ENCODE measurements at places on chromosomes 11 and 22.

DNA sequence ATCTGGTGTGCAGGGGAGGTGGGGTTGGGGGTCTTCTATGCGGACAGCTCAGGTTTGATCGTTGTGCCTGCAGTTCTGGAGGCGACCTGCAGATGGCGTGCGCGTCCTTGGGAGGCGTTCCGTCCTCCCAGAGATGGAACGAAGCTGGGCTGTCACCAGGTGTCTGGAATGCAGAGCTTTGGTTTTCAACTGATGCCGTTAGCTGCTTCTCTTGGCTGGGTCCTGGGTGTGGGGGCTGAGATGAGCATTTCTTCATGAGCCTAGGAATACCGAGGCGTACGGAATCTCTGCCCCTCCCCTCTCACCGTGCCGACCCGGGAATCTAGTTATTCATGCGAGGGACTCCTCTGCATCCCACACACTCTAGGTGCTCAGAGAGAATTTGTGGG is 98.6 kb downstream of the CEP164 start:
- H3K27me3 ChIP-seq: no peaks in the 10 kb centered on the region
- H3K4me3 ChIP-seq: no peak overlapping the region
- H3K4me1 ChIP-seq: peaks cover 8% of the 10 kb centered on the region
- DNase-seq: peak; percentile 50
- H3K27ac ChIP-seq: no peak overlapping the region

- no peak overlapping the region for H3K27ac ChIP-seq
Measured at GRCh38 chr22:45525480-45525879, 22.8 kb downstream of the FBLN1 start.

GRCh38 chr11:114216796-114217180 is 79.4 kb upstream of the NNMT start:
- no peak overlapping the region for H3K4me3 ChIP-seq
- H3K4me1 ChIP-seq: peaks cover 33% of the 10 kb centered on the region
- DNase-seq: no peak
- H3K36me3 ChIP-seq: no peaks in the 10 kb centered on the region
- H3K27ac ChIP-seq: no peak overlapping the region

DNA sequence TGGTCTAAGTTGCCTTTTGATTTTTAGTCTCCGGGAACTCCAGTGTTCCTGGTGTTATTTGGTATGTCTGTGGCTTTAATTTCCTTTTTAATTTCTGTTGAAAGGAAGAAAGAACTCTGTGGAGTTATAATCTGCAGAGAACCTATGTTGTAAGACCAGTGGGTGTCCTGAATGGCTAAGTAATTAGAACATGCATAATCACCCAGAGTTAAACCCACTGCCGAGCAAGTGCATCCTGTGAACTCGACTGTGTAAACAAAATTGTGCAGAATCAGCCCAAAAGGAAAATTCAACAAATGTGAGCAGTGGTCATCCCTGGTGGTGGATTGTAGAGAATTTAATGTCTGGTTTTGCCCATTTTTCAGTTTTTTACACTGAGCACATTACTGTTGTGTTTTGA is 162.5 kb downstream of the COMMD9 start:
- DNase-seq: no peak
- H3K27me3 ChIP-seq: peaks cover 11% of the 10 kb centered on the region
- no peaks in the 10 kb centered on the region for H3K36me3 ChIP-seq
- no peak overlapping the region for H3K27ac ChIP-seq
- H3K4me1 ChIP-seq: no peaks in the 10 kb centered on the region
- H3K4me3 ChIP-seq: no peak overlapping the region

DNA sequence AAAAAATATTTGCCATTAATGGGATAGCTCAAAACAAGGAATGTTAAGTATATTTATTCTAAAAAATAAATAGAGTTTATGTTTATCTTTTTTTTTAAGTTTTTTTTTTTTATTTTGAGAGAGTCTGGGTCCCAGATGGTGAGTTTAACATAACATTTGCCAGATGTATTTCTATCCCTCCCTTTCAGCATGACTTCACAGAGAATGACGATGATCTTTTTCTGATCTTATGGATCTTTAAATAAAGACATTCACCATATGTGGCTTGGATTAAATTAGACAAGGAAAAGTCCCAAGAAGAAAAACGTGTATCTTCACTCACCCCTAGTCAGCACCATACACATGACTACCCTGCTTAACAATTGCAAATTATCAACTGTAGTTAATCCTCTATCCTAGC is 839.8 kb upstream of the CNTN5 start:
- no peak overlapping the region for H3K4me3 ChIP-seq
- no peaks in the 10 kb centered on the region for H3K4me1 ChIP-seq
- H3K27ac ChIP-seq: no peak overlapping the region
- no peaks in the 10 kb centered on the region for H3K36me3 ChIP-seq
- H3K27me3 ChIP-seq: no peaks in the 10 kb centered on the region
- no peak for DNase-seq

GRCh38 chr11:43697679-43698078 is 17.1 kb downstream of the HSD17B12 start:
- H3K36me3 ChIP-seq: no peaks in the 10 kb centered on the region
- H3K4me1 ChIP-seq: no peaks in the 10 kb centered on the region
- no peak overlapping the region for H3K27ac ChIP-seq
- H3K27me3 ChIP-seq: no peaks in the 10 kb centered on the region

GRCh38 chr22:49272546-49273125 is 555.0 kb downstream of the BRD1 start:
- no peaks in the 10 kb centered on the region for H3K36me3 ChIP-seq
- no peaks in the 10 kb centered on the region for H3K4me1 ChIP-seq
- no peak overlapping the region for H3K4me3 ChIP-seq
- peaks cover 18% of the 10 kb centered on the region for H3K27me3 ChIP-seq

DNA sequence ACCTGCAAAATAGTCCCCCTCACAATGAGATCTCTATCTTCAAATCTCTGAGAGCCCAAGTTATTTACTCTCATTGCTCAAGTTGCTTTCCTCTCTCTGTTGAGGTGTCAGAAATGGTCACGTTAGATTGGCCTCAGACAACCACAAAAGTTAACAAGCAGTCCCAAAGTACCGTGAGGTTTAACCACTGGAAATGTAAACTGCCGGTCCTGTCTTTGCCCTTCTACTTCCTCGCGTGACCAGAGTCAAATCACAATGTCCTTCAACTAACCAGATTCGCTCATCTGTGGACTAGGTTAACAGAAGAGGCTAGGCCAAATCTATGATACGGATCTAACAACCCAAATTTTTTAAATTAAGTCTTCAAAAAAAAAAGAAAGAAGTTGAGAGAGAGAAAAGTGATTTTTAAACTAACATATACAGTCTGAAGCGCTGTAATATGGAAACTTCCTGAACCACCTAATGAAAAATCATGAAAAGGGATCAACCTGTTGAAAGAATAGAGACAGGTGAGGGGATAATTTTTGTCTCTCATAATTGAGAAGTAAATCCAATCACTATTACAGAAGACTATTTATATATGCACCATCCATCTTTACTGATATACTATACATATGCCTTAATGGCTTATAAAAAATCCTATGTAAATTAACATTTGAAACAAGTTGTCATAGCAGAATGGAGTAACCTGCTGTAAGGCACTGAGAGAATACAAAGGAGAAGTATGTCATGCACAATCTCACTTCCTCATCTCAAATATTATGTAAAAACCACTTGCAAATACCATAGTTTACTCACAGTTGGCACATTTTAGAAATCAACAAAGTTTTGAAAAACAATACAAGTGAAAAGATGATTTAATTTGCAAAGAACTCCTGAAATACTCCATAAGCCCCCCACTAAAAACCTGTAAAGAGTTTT is 3.3 kb upstream of the JAML start:
- H3K27ac ChIP-seq: peak overlapping the region; percentile 54
- H3K36me3 ChIP-seq: peaks cover 27% of the 10 kb centered on the region
- H3K4me1 ChIP-seq: peaks cover 60% of the 10 kb centered on the region
- H3K27me3 ChIP-seq: no peaks in the 10 kb centered on the region

GRCh38 chr22:17501679-17502285 is 61.5 kb upstream of the SLC25A18 start:
- peak; percentile 10 for DNase-seq
- H3K4me3 ChIP-seq: no peak overlapping the region
- no peaks in the 10 kb centered on the region for H3K4me1 ChIP-seq
- H3K27me3 ChIP-seq: peaks cover 2% of the 10 kb centered on the region
- no peak overlapping the region for H3K27ac ChIP-seq
- H3K36me3 ChIP-seq: no peaks in the 10 kb centered on the region

- H3K4me1 ChIP-seq: peaks cover 10% of the 10 kb centered on the region
- peak overlapping the region; percentile 71 for H3K27ac ChIP-seq
- no peak for DNase-seq
- no peaks in the 10 kb centered on the region for H3K36me3 ChIP-seq
- no peak overlapping the region for H3K4me3 ChIP-seq
Measured at GRCh38 chr11:13868710-13869397, 93.7 kb upstream of the SPON1 start.

DNA sequence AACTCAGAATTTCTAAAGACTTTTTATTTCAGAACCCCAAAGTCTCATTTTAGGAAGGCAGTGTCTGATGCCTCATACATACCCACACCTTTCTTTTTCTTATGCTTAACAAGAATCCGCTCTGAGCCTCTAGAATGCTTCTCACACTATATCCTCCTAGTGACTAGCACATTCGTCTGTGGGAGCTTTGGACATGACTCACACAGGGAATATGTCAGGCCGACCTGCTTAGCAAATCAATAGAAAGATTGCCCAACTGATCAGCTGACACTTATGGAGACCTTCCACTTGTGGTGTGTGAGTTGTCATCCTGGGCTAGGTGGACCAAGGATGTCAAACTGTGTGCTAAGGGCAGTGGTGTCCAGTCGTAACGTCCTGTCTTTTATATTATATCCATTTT is 129.9 kb upstream of the TTC12 start:
- H3K27ac ChIP-seq: no peak overlapping the region
- H3K4me3 ChIP-seq: no peak overlapping the region
- H3K4me1 ChIP-seq: no peaks in the 10 kb centered on the region
- peak; percentile 23 for DNase-seq

- peaks cover 57% of the 10 kb centered on the region for H3K4me1 ChIP-seq
- DNase-seq: no peak
- H3K4me3 ChIP-seq: peak overlapping the region; percentile 81
Measured at GRCh38 chr11:65111159-65111743, 421 bp upstream of the TM7SF2 start.

DNA sequence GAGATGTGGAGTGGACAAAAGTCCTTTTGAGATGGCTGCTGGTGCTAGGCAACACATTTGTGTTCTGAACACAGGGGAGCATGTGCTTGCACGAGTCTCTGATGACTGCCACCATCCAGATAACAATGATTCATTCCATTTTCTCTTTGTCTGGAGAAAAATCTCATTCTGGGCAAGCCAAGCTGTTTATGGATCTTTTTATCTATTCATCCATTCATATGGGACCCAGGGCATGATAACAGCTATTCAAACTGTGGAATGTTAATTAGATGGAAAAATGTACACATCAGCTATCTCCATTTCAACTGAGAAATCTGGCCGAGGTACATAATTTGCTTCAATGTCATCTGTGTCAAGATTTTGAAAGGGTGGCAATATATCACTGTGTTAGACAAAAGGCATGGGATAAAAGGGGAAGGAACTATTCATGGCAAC is 117.5 kb upstream of the ZBED5 start:
- H3K36me3 ChIP-seq: no peaks in the 10 kb centered on the region
- no peaks in the 10 kb centered on the region for H3K27me3 ChIP-seq
- H3K4me1 ChIP-seq: no peaks in the 10 kb centered on the region

- no peaks in the 10 kb centered on the region for H3K4me1 ChIP-seq
- H3K4me3 ChIP-seq: no peak overlapping the region
- H3K36me3 ChIP-seq: no peaks in the 10 kb centered on the region
- DNase-seq: no peak
- no peaks in the 10 kb centered on the region for H3K27me3 ChIP-seq
Measured at GRCh38 chr11:27848423-27848822, 148.2 kb upstream of the BDNF start.

- no peak overlapping the region for H3K27ac ChIP-seq
- H3K4me3 ChIP-seq: no peak overlapping the region
- H3K36me3 ChIP-seq: no peaks in the 10 kb centered on the region
- no peaks in the 10 kb centered on the region for H3K4me1 ChIP-seq
Measured at GRCh38 chr11:44404301-44404700, 94.4 kb upstream of the ALX4 start.

- no peak overlapping the region for H3K27ac ChIP-seq
- no peak overlapping the region for H3K4me3 ChIP-seq
Measured at GRCh38 chr11:134155946-134156865, 67.6 kb downstream of the NCAPD3 start.

DNA sequence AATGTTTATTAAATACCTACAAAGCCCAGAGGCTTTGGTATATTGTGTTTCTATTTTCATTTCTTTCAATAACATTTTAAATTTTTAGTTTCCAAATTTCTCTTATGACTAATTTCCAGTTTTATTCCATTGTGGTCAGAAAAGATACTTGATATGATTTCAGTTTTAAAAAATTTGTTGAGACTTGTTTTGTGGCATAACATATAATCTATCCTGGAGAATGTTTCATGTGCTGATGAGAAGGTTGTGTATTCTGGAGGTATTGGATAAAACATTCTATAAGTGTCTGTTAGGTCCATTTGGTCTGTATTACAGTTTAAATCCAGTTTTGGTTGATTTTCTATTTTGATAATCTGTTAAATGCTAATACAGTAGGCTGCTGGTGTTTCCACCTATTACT is 9.8 kb upstream of the RAG1 start:
- no peak for DNase-seq
- H3K27me3 ChIP-seq: no peaks in the 10 kb centered on the region
- H3K4me3 ChIP-seq: no peak overlapping the region

GRCh38 chr11:90344546-90344945 is 121.7 kb upstream of the CHORDC1 start:
- no peaks in the 10 kb centered on the region for H3K27me3 ChIP-seq
- H3K27ac ChIP-seq: no peak overlapping the region
- H3K4me3 ChIP-seq: no peak overlapping the region
- no peaks in the 10 kb centered on the region for H3K36me3 ChIP-seq
- H3K4me1 ChIP-seq: no peaks in the 10 kb centered on the region

GRCh38 chr11:128518493-128519207 is 68.7 kb downstream of the ETS1 start:
- peak overlapping the region; percentile 89 for H3K4me3 ChIP-seq
- peaks cover 16% of the 10 kb centered on the region for H3K4me1 ChIP-seq
- H3K36me3 ChIP-seq: peaks cover 61% of the 10 kb centered on the region
- H3K27me3 ChIP-seq: no peaks in the 10 kb centered on the region

GRCh38 chr11:126585774-126586491 is 230.4 kb downstream of the ST3GAL4 start:
- no peak overlapping the region for H3K27ac ChIP-seq
- no peaks in the 10 kb centered on the region for H3K27me3 ChIP-seq
- no peak overlapping the region for H3K4me3 ChIP-seq
- no peaks in the 10 kb centered on the region for H3K4me1 ChIP-seq
- H3K36me3 ChIP-seq: no peaks in the 10 kb centered on the region
- DNase-seq: no peak

GRCh38 chr11:3002871-3003270 is 10.7 kb upstream of the NAP1L4 start:
- no peak overlapping the region for H3K27ac ChIP-seq
- peaks cover 69% of the 10 kb centered on the region for H3K36me3 ChIP-seq
- DNase-seq: no peak
- H3K27me3 ChIP-seq: no peaks in the 10 kb centered on the region
- no peak overlapping the region for H3K4me3 ChIP-seq
